Left cardiac atrium (tissue), 4 donors: ENCODE measurements at places on chromosomes 3 and 15. TPM values are rescaled to one million over a fixed set of nuclear protein-coding genes. Genes with fewer than 3 reads are reported as not detected.

Gene WHAMM
- 6.3 TPM for total RNA-seq

Gene CCR9
- not detected for total RNA-seq

GRCh38 chr15:35252351-35252865 is 167.3 kb upstream of the NANOGP8 start:
- DNase-seq: no peak

GRCh38 chr3:17469954-17470353 is 272.5 kb downstream of the TBC1D5 start:
- no peak for DNase-seq

DNA sequence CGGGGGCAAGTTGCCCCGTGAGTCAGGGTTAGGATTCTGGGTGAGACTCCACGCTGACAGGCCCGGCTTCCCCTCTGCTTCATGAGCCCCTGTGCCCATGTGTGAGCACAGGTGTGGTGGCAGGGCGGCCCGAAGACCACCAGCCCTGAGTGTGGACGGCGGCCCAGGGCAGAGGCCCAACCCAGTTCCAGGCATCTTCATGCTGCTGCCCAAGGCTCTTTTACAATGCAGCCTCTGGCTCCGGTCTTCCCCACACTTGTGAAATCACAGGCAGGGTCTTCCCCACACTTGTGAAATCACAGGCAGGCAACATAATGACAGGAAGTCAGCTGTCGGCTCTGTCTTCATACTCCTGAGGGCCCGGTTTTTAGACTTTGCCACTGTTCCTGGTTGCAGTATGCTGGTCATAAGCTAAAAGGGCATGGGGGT is 78.8 kb downstream of the AAGAB start:
- DNase-seq: no peak
